ENCODE measurements at places on chromosomes 5 and 9.

- no peak for DNase-seq
Observed at GRCh38 chr5:13976867-13977830, 32.7 kb upstream of the DNAH5 start.

DNA sequence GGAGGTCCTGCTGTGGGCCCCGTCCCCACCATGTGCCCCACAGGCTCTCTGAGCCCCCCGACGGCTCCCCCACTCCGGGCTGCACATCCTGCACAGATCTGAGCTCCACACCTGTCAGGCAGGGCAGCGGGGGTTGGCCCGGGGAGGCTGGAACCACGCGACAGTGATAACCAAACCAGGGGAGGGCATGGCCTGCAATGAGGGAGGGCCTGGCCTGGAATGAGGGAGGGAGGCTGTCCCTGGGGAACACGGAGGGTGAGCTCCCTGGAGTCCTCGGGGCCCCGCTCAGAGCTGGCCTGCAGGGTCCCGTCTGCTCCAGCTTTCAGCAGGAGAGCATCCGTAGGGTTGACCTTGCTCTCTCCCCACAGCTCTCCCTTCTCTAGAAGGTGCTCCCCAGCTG, 30.5 kb downstream of the SLC9A3 start:
- DNase-seq, result no peak

DNA sequence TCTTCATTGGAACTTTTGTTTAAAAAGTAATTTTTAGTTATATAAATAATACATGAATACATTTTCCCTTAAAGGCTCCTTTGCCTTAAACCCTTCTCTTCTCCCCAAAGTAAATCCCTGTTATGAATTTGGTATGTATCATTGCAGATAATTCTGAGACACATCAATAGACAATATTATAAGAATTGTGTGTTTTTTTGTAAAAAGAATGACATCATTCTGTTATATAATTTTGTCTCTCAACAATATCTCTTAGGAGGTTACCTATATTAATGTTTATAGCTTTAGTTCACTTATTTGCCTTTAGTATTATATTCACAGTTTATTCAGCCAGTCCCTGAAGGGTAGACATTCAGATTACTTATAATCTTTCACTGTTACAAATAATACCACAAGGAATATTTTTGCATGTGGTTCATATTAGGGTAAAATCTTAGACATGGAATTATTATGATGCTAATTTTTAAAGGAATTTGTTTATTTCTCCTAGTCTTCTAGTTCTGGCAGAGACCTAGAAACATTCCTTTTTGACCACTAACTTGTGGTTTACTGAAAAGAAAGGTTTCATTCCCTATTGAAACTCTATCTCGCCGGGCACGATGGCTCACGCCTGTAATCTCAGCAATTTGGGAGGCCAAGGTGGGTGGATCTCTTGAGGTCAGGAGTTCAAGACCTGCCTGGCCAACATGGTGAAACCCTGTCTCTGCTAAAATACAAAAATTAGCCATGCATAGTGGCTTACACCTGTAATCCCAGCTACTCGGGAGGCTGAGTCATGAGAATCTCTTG, 105.6 kb downstream of the KCTD16 start:
- no peak for DNase-seq

GRCh38 chr9:34496149-34496712, 26.6 kb downstream of the ENHO start:
- no peak for DNase-seq

DNA sequence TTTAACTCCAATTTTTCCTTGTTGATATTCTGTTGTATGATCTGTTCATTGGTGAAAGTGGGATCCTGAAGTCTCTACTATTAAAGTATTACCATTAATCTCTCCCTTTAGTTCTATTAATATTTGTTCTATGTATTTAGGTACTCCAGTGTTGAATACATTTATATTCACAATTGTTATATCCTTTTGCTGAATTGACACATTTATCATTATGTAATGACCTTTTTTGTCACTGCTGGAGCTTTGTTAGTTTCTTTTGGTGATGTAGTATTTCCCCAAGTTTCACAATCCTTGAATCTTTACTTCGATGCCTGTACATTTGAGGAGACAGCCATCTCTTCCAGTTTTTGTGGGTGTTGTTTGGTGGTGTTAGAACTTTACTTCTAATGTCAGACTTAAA, 53.7 kb upstream of the PPP3R2 start:
- DNase-seq, result no peak

GRCh38 chr9:108933231-108933717, 650 bp downstream of the ELP1 start:
- no peak for DNase-seq

DNA sequence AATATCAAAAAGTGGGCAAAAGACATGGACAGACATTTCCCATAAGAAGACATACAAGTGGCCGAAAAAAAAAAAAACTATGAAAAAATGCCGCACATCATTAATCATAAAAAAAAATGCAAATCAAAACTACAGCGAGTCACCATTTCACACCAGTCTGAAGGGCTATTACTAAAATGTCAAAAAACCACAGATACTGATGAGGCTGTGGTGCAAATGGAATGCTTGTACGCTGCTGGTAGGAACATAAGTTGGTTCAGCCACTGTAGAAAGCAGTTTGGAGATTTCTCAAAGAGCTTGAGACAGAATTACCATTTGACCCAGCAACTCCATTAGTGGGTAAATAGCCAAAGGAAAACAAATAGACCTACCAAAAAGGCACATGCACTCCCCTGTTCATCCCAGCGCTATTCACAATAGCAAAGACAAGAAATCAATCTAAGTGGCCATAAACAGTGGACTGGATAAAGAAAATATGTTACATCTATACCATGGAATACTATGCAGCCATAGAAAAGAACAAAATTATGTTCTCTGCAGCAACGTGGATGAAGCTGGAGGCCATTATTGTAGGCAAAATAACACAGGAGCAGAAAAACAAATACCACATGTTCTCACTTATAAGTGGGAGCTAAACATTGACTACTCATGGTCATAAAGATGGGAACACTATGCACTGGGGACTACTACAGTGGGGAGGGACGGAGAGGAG, 110.6 kb upstream of the BOD1 start:
- DNase-seq, result no peak

- DNase-seq, result no peak
Observed at GRCh38 chr5:61771062-61771461, 439.0 kb downstream of the ZSWIM6 start.

DNA sequence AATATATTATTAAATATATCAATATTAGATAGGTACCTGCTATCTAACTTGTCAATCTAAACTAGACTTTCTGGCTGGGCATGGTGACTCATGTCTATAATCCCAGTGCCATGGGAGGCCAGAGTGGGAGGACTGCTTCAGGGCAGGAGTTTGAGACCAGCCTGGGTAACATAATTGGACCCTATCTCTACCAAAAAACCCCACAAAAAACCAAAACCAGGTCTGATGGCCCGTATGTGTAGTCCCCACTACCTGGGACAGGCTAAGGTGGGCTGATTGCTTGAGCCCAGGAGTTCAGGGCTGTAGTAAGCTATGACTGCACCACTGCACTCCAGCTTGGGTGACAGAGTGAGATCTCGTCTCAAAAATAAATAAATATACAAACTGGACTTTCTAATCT, 55.0 kb downstream of the PJA2 start:
- DNase-seq, result no peak

- no peak for DNase-seq
Observed at GRCh38 chr9:105881021-105881420, 186.7 kb downstream of the TMEM38B start.

GRCh38 chr5:84706678-84707641, 322.3 kb upstream of the EDIL3 start:
- DNase-seq, result no peak

- no peak for DNase-seq
Observed at GRCh38 chr5:5221724-5222123, 81.6 kb downstream of the ADAMTS16 start.

DNA sequence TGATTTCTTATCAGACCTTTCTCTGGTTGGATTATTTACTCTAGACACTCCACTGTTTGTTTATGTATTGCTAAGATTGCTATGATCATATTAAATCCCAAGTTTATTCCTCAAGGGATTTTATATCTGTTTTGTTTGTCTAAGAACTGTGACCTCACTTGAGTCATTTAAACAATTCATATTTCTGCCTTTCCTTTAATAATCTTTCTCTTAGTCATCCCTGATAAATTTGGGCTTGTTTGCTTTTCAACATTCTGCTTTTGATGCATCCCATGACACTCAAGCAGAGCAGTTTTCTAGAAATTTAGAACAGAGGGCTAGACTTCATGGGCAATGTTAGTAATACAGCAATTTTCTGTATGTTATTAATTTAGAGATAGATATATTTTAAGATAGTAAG, 231.6 kb upstream of the TNC start:
- DNase-seq, result no peak

- no peak for DNase-seq
Observed at GRCh38 chr5:126947146-126948010, 83.0 kb downstream of the MARCHF3 start.

GRCh38 chr5:13809921-13810320, 134.6 kb downstream of the DNAH5 start:
- DNase-seq, result no peak

GRCh38 chr9:32360983-32361673, 23.3 kb upstream of the ACO1 start:
- no peak for DNase-seq

DNA sequence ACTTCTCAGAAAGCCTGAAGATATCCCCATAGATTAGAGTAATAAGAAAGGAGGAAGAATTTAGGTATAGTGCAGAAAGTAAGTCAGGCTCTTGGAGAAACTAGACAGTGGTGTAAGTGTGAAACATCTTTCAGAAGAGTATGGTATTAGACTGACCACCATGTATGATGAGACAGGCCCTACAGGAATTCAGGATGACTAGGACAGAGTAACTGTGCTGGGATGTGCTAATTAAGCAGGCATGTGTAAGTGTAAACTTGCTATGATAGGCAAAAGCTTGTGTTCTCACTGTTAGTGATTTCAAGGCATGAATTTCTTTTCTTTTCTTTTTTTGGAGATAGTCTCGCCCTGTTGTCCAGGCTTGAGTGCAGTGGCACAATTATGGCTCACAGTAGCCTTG, 70.8 kb downstream of the RAB24 start:
- no peak for DNase-seq

- no peak for DNase-seq
Observed at GRCh38 chr9:136561779-136562178, 15.9 kb upstream of the NOTCH1 start.

- DNase-seq, result no peak
Observed at GRCh38 chr5:122153774-122154173, 24.4 kb downstream of the ZNF474 start.

DNA sequence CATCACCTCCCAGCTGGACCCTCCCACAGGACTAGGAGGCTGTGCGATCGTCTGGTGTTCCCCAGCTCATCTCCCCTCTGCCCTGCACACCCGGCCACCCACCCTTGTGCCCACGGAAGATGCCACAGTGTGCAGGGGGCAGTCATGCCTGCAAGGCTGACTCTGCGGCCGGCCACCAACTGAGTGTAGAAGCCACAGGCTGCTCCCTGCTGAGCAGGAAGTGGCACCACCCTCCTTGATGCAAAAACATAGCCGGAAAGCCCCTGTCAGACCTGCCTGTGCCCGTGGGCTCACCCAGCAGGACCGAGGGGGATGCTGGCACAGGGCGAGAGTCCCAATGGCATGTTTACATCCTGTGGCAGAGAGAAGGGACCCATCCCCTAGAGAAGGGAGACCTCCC, 40.3 kb upstream of the SLC12A7 start:
- DNase-seq, result no peak

GRCh38 chr5:142181096-142181495, 72.5 kb downstream of the NDFIP1 start:
- no peak for DNase-seq

DNA sequence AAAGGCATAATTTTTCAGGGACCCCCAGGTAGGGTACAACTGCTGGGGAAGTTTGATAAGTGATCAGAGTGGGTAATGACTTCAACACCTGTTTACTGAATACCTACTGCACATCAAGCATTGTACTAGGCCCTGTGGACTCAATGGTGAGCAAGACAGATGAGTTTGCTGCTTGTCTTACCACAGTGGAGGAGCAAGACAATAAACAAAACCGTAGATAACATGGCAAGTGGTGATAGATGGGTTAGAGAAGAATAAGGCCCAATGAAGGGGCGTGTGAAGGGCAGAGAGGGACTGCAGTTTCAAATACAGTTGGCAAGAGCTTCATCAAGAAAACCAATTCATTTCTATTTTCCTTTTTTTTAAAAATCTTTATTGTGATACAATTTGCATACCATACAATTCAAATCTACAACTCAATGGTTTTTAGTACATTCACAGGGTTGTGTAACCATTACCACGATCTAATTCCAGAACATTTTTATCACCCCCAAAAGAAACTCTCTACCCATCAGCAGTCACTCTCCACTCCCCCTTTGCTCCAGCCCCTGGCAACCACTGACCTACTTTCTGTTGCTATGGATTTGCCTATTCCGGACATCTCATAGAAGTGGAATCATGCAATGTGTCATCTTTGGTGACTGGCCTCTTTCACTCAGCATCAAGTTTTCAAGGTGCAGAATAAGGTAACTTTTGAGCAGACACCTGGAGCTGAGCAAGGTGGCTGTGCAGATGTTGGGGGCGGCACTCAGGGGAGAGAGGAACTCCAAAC, 31.9 kb upstream of the HAND1 start:
- DNase-seq, result no peak

- DNase-seq, result no peak
Observed at GRCh38 chr5:143355710-143356109, 47.8 kb downstream of the NR3C1 start.

GRCh38 chr9:21684831-21685362, 117.5 kb upstream of the MTAP start:
- peak; percentile 25 for DNase-seq

GRCh38 chr9:37329576-37329975, 92.9 kb upstream of the GRHPR start:
- no peak for DNase-seq

DNA sequence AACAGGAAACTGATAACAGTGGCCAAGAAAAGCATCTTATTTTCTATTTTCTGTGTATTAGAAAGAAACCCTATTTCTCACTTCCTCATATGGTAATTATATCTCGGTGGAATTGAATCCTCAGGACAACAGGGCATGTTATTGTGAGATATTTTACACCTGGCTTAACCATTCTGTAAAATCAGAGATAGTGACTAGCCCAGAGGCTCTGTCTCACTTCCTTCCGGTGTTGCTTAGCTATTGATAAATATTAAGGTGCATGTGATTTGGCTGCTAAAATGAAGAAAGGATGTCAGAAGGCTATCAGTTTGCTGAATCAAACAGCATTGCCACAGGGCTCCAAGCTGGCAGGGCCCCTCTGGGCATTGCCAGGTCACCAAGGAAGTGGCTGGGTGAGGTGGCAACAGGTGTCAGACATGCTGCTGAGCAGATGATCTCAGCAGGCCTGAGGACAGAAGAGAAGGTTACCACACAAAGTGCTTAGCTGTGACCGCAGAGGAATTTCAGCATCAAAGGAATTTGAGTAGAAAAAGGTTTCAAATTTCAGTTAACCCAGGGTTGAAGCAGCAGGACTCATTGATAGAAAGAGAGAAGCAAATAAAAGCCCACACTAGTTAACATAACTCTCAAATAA, 330.7 kb downstream of the PDE4D start:
- DNase-seq, result no peak

DNA sequence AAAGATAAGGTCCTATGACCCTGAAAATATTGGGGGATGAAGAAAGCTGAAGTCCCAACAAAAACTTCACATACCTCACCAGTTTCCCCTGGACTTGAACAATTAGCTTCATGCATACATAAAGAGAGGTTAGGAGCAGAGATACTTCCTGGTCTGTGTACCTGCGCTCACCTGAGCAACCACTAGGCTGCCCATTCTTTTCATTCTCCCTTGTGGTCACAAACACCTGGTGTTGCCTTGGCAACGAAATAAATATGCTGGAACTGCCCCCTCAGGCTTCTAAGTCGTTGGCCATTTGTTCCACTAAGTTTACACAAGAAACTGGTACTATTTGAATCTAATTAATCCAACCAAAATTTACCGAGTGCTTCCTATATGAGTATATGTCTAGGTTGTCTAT, 18.1 kb downstream of the OTP start:
- no peak for DNase-seq
